Choroid plexus epithelial cell (primary cell): ENCODE measurements at places on chromosomes 2 and 18.

GRCh38 chr2:160269803-160270570, 69.9 kb upstream of the ITGB6 start:
- peak; percentile 97 for DNase-seq

GRCh38 chr18:59986139-59986538, 86.3 kb downstream of the PMAIP1 start:
- DNase-seq, result no peak

GRCh38 chr2:100350661-100351185, 28.4 kb upstream of the LONRF2 start:
- DNase-seq, result peak; percentile 8

DNA sequence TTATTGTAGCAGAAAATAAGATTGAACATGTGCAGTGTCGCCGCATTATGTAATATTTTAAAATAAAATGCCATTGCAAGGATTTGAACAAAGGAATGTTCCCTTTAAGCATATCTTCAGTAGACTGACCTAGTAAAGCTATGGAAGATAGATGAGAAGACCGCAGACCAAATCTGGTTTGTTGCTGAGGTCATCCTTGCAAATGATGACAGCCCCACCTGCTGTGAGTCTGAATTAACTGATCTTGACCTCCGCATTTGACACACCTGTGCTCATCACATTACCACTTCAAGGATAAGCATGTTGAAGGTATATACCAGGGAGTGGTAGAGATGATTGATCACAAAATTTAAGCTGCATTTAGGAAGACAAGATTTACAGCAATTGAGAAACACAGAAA, 96.2 kb downstream of the NYAP2 start:
- DNase-seq, result no peak

DNA sequence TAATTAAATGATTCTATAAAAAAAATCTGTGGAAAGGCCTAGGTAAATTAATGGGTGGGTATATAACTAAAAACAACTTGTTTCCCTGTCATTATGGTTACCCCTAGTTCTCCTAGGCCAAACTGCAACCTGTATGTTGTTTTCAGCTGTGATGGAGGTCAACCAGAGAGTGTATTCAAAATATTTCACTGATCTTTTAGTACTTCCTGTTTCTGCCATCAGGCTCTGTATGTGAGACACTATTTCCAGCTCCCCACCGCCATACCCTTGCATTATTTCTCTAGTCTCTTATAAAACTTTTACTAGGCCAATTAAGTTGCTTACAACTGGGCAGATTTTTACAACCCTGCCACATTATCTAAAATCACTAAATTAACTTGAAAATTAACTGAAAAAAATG, 21.0 kb upstream of the CDKL4 start:
- no peak for DNase-seq

- DNase-seq, result no peak
These were observed 11.9 kb upstream of the IL1R1 start for GRCh38 chr2:102130647-102130991.

- DNase-seq, result no peak
These were observed 47.8 kb upstream of the FZD7 start for GRCh38 chr2:201985728-201986462.

DNA sequence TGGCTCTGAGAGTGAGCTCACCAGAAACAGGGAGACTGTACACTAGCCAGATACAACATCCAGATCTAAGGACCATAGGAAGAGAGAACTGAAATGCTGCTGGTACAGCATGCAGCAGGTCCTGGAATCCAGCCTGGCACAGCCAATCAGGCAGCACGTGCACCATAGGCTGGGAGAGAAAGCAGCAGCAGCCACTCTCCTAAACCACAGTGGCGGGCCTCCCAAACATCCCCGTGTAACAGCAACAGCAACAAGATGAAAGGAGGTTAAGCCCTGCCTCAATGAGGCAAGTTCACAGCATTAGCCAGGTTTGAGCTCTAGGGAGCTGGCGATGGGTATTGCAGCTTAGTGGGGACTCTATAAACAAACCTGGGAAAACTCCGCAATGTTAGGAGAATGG, 192.0 kb downstream of the EPHA4 start:
- no peak for DNase-seq

GRCh38 chr2:10892316-10892715, 19.4 kb upstream of the KCNF1 start:
- DNase-seq, result no peak

DNA sequence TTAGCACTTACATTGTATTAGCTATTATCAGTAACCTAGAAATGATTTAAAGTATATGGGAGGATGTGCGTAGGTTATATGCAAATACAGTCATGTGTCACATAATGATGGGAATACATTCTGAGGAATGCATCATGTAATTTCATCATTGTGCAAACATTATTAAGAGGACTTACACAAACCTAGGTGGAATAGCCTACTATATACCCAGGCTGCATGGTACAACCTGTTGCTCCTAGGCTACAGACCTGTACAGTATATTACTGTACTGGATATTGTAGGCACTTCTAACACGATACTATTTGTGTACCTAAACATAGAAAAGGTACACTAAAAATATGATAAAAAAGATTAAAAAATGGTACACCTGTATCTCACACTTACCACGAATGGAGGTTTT, 7.9 kb downstream of the RIF1 start:
- DNase-seq, result no peak

GRCh38 chr2:206218156-206218555, 56.3 kb upstream of the ZDBF2 start:
- no peak for DNase-seq

- DNase-seq, result no peak
These were observed 3.0 kb downstream of the RFTN2 start for GRCh38 chr2:197672371-197672893.

- peak; percentile 87 for DNase-seq
These were observed 81.1 kb upstream of the SLC39A10 start for GRCh38 chr2:195575879-195576401.

DNA sequence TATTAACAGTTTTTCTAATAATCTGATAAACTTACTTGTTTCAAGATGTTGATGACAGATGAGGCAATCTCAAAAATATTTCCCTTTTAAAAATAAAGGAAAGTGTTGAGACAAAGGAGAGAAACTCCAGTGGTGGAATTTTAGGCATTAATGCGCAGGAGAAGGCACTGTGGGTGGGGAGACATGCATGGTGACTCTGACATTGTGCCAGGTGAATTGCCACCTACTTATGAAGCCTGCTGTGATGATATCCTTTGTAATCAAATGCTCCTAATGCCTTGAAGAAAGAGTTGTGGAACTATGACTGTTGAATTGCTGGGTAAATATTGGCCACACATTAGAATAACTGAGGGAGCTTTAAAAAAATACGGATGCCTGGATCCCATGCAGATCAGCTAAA, 101.4 kb downstream of the PLA2R1 start:
- peak; percentile 51 for DNase-seq

- DNase-seq, result no peak
These were observed 84.8 kb upstream of the GATA6 start for GRCh38 chr18:22084547-22084946.

GRCh38 chr2:47221946-47222345, 66.8 kb upstream of the STPG4 start:
- peak; percentile 70 for DNase-seq

DNA sequence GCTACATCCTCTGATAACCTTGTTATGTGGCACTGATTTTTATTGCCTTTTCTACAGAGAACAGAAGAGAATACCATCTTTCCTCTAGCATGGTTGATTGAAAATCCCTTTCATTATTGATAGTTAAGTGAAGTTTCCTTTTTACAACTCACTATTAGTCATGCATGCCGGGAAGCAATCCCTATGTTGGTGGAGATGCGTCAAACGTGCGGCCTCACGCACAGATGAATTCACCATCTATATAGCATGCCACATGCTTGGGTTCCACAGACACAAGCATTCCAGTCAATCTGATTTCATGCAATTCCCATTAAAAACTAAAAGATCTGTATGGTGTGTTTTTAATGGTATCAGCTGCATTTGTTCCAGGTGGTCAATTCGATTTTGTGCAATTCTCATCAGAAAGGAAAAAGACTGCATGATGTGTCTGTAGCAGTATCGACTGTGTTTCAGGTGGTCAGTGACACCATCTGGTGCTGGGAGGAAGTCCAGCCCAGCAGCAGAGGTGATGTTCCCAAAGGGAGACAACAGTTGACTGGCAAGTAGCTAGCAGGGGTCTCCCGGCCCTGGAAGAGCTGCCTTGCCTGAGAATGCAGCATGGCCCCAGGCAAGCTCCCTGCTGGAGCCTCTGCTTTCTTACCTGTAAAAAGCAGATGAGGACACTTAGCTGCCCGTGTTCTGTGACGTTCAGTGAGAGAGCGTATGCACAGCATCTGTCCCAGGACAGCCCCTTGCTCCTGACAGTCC, 151.3 kb upstream of the NCK2 start:
- no peak for DNase-seq

- DNase-seq, result peak; percentile 18
These were observed 11.0 kb upstream of the CREG2 start for GRCh38 chr2:101398116-101398821.

DNA sequence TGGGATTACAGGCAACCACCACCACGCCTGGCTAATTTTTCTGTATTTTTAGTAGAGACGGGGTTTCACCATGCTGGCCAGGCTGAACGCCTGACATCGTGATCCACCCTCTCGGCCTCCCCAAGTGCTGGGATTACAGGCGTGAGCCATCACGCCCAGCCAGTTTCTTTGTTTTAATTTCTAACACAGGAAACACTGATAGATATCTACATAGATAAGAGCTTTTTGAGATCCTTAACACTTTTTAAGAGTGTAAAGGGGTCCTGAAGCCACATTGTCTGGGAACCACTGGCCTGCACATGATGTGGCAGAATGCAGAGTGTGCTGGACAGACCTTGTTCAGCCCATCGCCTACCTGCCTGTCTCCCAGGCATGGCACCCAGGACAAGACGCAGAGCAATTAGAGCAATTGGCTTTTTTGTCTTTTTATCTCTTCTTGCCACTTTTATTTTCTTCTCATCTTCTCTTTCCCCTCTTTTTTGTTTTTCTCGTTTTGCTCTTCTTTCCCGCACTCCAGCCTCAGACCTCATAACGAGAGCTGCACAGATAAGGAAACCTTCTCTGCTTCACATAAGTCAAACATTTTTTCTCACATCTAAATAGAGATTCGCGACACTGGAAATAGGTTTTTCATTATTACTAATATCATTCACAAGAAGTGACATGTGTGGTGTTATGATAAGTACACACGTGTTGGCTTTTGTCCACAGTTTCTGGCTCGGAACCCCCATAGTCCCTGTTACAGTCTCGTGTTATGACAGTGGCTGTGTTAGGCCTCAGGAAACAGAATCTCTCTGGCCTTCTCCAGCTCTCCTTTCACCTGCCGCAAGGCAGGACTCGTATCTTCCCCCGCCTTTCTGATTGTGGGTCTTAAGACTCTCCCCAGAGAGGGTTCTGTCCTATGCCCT, 25.2 kb upstream of the GPR55 start:
- DNase-seq, result no peak

DNA sequence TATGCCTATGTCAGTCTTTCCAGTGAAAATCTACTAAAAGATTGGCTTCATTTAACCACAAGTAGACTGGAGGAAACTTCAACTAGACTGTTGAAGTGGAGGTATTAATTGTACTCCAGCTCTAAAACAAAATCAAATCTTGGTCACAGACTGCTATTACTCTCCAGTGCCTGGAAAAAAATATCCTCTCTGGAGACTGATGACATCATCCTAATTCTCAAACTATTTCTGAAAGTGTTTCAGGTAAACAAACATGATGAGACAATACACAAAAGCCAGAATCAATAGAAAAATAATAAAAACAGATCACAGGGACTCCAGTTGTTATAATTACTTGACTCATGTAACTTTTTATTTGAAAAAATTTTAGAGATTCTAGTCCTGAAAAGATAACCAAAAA, 87.7 kb upstream of the MYO3B start:
- DNase-seq, result no peak

DNA sequence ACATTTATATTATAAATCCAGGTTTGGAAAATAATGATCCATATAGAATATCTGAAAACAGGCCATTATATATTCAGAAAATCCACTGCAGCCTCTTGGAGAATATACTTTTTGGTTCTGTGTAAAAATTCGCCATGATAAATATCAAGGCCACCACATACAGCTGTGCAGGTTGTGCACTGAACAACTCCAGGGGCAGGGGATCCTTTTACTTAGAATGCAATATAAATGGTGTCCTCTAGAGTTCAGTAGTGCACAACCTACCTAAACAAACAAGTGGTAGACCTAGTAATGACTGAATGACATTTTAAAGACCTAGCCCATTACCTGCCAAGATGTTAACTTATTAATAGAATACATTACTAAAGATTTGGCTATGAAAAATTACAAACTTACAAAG, 22.4 kb downstream of the MOGAT1 start:
- DNase-seq, result peak; percentile 61

DNA sequence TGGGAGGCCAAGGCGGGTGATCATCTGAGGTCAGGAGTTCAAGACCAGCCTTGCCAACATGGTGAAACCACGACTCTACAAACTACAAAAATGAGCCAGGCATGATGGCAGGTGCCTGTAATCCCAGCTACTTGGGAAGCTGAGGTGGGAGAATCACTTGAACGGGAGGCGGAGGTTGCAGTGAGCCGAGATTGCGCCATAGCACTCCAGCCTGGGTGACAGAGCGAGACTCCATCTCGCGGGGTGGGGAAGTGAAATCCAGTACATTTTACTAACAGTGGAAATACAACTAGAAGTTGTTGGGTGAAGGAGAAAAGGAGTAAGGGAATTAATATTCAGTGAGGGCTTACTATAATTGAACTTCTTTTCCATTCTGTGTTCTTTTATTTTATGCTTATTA, 13.2 kb upstream of the ENOSF1 start:
- DNase-seq, result no peak

DNA sequence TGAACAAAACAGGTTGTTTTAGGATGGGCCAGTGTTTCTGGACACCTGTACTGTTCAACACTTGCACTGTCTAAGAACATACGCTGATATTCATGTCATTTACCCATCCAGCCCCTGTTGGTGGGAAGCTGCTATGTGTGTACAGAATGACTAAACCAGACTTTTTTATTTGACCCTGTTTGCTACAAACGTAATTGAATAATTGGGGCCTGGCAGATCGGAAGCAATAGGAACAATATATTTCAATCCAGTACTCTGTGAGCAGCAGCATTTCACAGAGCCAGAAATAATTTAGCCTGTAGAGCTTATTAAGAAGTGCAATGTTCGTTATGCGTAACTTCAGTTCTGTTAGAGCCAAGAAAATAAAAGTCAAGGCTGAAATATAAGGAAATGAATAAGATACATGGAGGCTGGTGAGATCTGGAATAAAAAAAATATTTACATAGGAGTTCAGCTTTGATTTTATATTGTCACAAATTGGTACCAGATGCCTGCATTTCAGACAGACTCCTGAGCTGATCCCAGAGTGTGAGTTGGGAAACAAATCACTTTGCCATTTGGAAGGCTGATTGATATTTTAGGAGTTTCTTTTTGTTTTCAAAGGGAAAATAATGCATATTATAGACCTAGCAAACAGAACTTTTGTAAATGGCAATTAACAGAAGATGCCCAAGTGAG, 19.7 kb downstream of the CABLES1 start:
- no peak for DNase-seq

- peak; percentile 14 for DNase-seq
These were observed 36.4 kb upstream of the ZCCHC2 start for GRCh38 chr18:62486290-62486964.

- DNase-seq, result no peak
These were observed 24.3 kb downstream of the INPP5D start for GRCh38 chr2:233084488-233084887.
